ENCODE measurements at places on chromosomes 5 and 9. TPM values are rescaled to one million over a fixed set of nuclear protein-coding genes. Genes with fewer than 3 reads are reported as not detected.

Gene PCDHA9
- total RNA-seq = 0.17 TPM

GRCh38 chr9:124623966-124624734 is 117.0 kb upstream of the NR5A1 start:
- H3K27me3 ChIP-seq = no peaks in the 10 kb centered on the region
- H3K27ac ChIP-seq = no peak overlapping the region
- H3K36me3 ChIP-seq = no peaks in the 10 kb centered on the region

Gene FAM120AOS
- total RNA-seq = 46.7 TPM

Gene DRD1
- 0.79 TPM for total RNA-seq

Gene ANKRD31
- total RNA-seq = not detected

DNA sequence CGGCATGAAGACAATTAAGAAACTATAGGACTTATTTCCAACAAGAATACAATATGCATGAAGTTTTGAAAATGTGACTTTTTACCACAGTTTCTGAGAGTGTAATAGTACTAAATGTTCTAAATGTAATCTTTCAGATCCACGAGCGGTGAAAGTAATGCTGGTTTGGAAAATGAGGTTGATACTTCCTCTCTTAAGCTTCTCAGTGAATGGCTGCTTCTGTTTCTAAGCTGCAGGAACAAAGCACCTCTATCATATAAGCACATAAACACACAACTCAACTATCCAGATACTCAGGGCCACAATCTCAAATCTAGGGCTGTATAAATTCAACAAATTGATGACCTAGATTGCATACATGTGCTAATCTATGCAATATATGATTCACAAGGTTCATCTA is 78.3 kb downstream of the LIFR start:
- peaks cover 19% of the 10 kb centered on the region for H3K36me3 ChIP-seq
- DNase-seq = no peak
- H3K27ac ChIP-seq = no peak overlapping the region
- H3K4me1 ChIP-seq = no peaks in the 10 kb centered on the region
- no peak overlapping the region for H3K4me3 ChIP-seq
- no peaks in the 10 kb centered on the region for H3K27me3 ChIP-seq

DNA sequence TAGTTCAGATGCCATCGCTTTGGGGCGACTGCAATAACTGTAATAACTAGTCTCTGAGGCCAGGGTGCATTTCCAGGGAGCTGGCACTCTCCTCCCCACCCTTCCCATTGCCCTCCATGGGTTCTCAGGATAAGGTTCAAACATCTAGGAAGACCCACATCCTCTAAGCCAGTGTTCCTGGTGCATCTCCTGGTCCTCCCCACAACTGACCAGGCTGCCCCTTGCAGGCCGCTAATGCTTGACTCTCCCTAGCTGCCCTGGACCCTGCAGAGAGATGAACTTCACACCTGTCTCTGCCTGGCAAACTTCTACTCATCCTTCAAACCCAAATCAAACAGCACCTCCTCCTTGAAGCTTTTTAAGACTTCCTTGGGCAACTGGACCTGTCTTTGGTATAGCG is 15.9 kb downstream of the CCNJL start:
- DNase-seq = no peak
- no peak overlapping the region for H3K4me3 ChIP-seq
- H3K36me3 ChIP-seq = no peaks in the 10 kb centered on the region
- H3K4me1 ChIP-seq = peaks cover 18% of the 10 kb centered on the region
- no peaks in the 10 kb centered on the region for H3K27me3 ChIP-seq
- H3K27ac ChIP-seq = peak overlapping the region; percentile 83

GRCh38 chr5:58207076-58207475 is 252.8 kb downstream of the PLK2 start:
- H3K27me3 ChIP-seq = no peaks in the 10 kb centered on the region
- no peaks in the 10 kb centered on the region for H3K4me1 ChIP-seq
- H3K36me3 ChIP-seq = no peaks in the 10 kb centered on the region

DNA sequence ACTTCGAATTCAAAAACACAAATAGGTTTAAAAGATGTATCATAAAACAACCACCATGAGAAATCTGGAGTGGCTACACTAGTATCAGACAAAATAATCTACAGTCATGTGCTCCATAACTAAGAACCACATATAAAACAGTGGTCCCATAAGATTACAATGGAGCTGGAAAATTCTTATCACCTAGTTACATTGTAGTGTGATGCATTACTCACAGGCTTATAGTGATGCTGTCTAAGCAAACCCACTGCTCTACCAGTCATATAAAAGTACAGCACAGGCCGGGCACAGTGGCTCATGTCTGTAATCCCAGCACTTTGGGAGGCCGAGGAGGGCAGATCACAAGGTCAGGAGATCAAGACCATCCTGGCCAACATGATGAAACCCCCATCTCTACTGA is 160.1 kb downstream of the ROR2 start:
- no peaks in the 10 kb centered on the region for H3K27me3 ChIP-seq
- H3K27ac ChIP-seq = no peak overlapping the region
- H3K4me3 ChIP-seq = no peak overlapping the region
- no peak for DNase-seq
- H3K36me3 ChIP-seq = no peaks in the 10 kb centered on the region

GRCh38 chr9:114351932-114352331 is 22.3 kb downstream of the ORM2 start:
- DNase-seq = no peak
- peak overlapping the region; percentile 14 for H3K27ac ChIP-seq
- H3K27me3 ChIP-seq = no peaks in the 10 kb centered on the region
- peaks cover 20% of the 10 kb centered on the region for H3K4me1 ChIP-seq

Gene PAM
- 91.1 TPM for total RNA-seq

Gene SPATA31A7
- not detected for total RNA-seq

Gene ITK
- 5.2 TPM for total RNA-seq

DNA sequence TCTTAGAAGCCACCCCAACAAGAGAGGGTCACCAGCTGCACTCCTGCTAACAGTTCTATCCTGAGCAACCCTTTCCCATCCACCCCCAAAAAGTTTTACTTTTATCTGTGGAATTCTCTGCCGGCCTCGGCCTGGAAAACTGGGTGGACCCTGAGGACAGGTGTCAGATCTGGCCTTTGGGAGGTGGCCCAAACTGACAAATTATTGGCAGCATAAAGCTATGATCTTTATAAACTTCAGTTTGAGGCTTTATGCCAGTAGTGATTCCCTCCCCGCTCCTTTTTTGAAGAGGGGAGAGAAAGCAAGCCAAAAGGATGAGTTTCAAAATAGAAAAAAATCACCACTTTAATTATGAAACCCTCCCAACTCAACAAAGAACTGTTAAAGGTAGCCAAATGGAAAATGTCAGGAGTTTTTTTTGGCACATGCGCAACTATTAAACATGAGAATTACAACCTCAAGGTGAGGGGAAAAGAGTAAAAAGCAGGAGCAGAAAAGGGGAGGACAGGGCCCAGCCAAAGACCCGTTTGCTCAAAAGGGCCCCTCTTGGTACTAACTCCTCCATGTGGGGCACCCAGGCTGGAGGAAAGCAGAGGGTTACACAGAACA is 49.4 kb downstream of the FBXW11 start:
- no peak overlapping the region for H3K27ac ChIP-seq
- no peaks in the 10 kb centered on the region for H3K36me3 ChIP-seq
- H3K4me1 ChIP-seq = peaks cover 65% of the 10 kb centered on the region
- no peak for DNase-seq
- H3K4me3 ChIP-seq = no peak overlapping the region

DNA sequence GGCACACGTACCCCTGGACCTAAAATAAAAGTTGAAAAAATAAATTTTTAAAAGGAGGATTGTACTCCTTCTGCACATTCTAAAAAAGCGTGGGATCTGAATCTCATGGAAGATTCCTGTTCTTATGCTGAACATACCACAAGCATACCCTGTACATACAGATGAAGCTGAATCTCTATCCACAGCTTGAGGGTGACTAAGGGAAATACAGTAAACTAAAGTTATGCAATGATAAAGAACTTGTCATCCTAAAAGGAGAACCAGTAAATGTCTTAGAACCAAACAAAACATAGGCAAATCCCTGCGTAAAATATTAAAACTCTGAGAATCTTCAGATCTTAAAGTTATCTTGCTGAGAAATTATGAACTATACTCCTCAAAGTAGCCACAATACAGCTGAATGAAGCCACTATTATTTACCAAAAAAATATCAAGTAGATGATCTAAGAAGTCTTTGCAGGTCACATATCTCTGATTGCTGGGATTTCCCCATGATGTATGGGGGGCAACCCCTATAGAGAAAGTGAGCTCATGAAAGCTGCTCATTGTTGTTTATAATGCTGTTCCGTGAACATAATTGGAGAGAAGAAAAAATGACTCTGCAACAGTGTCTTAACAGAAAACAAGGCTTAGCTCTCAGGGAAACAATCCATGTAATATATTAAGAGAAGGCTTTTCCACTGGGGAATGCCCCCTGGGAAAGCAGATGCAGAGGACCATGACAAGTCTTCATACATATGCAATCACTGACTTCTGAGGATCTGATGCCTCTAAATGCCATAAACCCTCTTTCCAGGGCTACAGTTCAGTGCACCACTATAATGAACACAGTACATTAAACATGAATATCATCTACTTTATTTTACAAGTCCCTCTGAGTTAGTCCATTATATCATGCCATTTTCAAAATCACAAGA is 210.1 kb downstream of the EPB41L4A start:
- no peaks in the 10 kb centered on the region for H3K4me1 ChIP-seq
- no peaks in the 10 kb centered on the region for H3K36me3 ChIP-seq
- H3K27me3 ChIP-seq = no peaks in the 10 kb centered on the region

Gene FBXL7
- 7.6 TPM for total RNA-seq

- peak overlapping the region; percentile 76 for H3K27ac ChIP-seq
- no peak overlapping the region for H3K4me3 ChIP-seq
- H3K36me3 ChIP-seq = no peaks in the 10 kb centered on the region
- no peak for DNase-seq
- H3K27me3 ChIP-seq = no peaks in the 10 kb centered on the region
Measured at GRCh38 chr9:2026220-2026997, 11.3 kb downstream of the SMARCA2 start.

Gene TMEM215
- not detected for total RNA-seq

- no peaks in the 10 kb centered on the region for H3K27me3 ChIP-seq
- H3K36me3 ChIP-seq = no peaks in the 10 kb centered on the region
- H3K4me3 ChIP-seq = no peak overlapping the region
- no peak for DNase-seq
- H3K4me1 ChIP-seq = no peaks in the 10 kb centered on the region
- H3K27ac ChIP-seq = no peak overlapping the region
Measured at GRCh38 chr5:61734001-61734400, 401.9 kb downstream of the ZSWIM6 start.

Gene SNX30
- total RNA-seq = 80.1 TPM

DNA sequence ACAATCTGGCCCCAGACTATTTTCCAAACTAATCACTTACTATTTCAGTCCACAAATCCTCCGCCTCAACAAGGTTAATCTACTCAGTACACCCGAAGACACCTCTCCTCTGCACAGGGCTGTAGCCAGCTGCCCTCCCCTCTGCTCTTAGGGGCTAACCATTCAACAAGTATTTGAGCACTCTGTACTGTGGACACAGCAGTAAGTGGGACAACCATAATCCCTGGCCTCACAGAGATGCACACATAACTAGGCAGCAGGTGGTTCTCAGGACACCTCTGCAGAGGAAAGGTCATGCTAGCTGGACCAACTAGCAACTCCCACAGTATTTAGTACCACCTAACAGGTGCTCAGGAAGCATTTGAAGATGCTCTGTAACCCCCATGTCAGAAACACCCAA is 5.5 kb downstream of the CAMSAP1 start:
- no peak overlapping the region for H3K27ac ChIP-seq
- H3K36me3 ChIP-seq = no peaks in the 10 kb centered on the region
- H3K4me3 ChIP-seq = no peak overlapping the region
- H3K4me1 ChIP-seq = peaks cover 16% of the 10 kb centered on the region
- H3K27me3 ChIP-seq = no peaks in the 10 kb centered on the region

Gene PAEP
- not detected for total RNA-seq

- H3K4me3 ChIP-seq = no peak overlapping the region
- H3K36me3 ChIP-seq = no peaks in the 10 kb centered on the region
- no peaks in the 10 kb centered on the region for H3K27me3 ChIP-seq
- no peak for DNase-seq
- H3K27ac ChIP-seq = no peak overlapping the region
Measured at GRCh38 chr5:152730176-152730575, 325.1 kb upstream of the NMUR2 start.

Gene ARID3C
- total RNA-seq = not detected

Gene FREM1
- total RNA-seq = 3.8 TPM

DNA sequence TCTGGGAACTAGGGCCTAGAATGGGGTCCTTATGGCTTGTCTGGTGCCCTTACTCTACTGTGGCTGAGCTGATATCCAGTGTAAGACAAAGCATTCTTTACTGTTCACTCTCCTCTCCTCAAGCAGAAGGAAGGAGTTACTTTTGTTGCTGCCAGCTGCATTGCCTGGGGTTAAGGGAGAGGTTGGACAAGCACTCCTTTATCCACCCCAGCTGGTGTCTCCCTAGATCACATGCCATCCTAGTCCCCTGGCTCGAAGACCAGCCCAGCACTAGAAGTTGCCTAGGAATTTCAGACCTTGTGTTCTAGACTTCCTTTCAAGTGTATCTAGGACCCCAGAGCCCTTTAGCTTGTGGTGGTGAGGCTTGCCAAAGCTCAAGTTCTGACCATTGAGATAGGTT is 1051.5 kb upstream of the C9orf72 start:
- H3K36me3 ChIP-seq = no peaks in the 10 kb centered on the region
- H3K4me3 ChIP-seq = no peak overlapping the region
- H3K27me3 ChIP-seq = no peaks in the 10 kb centered on the region

DNA sequence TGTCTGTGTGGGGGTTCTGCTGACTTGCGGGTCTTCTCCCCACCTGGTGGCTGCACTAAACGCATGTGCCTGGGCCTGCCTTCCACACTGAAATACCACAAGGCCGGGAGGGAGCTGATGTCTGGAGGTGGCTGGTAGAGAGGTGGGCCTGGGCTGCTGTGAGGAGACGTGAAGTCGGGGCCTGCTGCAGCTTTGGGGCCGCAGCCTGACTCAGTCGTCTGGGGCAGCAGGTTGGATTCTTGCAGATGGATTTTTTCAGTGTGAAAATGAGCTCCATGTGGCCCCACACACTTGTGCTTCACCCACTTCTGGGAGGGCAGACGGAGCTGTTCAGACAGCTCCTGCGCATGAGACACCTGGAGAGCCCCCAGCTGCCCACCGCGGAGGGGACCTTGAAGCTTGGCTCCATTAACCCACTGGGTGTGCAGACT is 29.3 kb downstream of the COL5A1 start:
- H3K27ac ChIP-seq = no peak overlapping the region
- H3K27me3 ChIP-seq = no peaks in the 10 kb centered on the region
- DNase-seq = no peak
- no peaks in the 10 kb centered on the region for H3K36me3 ChIP-seq
- no peak overlapping the region for H3K4me3 ChIP-seq

DNA sequence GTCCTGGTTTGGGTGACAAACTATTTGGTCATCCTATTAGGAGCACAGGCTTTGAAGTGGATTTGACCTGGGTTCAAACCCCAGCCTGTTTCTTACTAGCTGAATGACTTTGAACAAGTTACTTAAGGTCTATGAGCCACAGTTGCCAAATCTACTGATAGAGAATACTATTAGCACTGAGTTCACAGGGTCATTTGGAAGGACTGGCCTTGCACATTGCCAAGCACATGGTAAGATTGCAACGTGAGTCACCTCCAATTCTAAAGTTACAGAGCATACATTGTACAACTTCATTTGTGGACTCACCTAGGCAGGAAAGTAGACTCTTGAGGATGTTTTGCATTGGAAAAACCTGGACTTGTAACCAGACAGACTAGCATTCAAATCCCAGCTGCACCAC is 38.9 kb downstream of the MFAP3 start:
- no peak overlapping the region for H3K27ac ChIP-seq
- no peak for DNase-seq
- H3K4me1 ChIP-seq = peaks cover 13% of the 10 kb centered on the region
- H3K4me3 ChIP-seq = no peak overlapping the region
- no peaks in the 10 kb centered on the region for H3K36me3 ChIP-seq

GRCh38 chr9:34232201-34232600 is 53.4 kb downstream of the UBAP1 start:
- no peak for DNase-seq
- no peak overlapping the region for H3K4me3 ChIP-seq
- H3K4me1 ChIP-seq = no peaks in the 10 kb centered on the region
- H3K36me3 ChIP-seq = peaks cover 3% of the 10 kb centered on the region
